Cortex of kidney (tissue), 1 donor: ENCODE measurements at places on chromosomes 1 and 21.

- no peak for DNase-seq
These were observed 24.8 kb upstream of the C1orf159 start for GRCh38 chr1:1140673-1141072.

DNA sequence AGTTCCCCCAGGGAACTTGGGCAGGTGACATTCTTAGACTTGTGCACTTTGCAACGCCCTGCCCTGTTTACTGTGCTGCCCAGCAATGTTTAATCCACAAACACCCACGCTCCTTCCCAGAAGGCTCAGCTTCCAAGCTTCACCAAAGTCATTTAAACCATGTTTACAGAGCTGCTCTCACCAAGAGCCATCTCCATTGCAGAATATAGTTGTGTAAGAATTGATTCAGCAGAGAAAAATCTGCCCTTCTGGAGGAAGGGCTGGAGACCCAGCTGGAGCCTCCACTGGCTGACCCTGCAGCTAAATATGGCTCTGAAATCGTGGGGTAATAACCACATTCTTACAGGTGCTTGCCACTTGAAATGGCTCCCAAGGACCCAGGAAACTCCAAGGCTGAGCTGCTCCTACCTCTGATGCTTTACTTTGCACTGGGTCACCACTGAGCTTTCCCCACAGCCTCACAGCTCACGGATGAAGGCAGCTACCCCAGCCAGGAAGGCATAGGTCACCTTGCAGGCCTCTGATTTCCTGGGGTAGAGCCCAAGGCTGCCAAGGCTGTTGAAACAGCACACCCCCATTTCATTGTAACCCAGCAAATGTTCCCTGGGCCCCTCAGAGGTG, 8.7 kb downstream of the CAPN2 start:
- DNase-seq: no peak

- DNase-seq: no peak
These were observed 37.9 kb upstream of the AHCTF1 start for GRCh38 chr1:246969621-246970020.

DNA sequence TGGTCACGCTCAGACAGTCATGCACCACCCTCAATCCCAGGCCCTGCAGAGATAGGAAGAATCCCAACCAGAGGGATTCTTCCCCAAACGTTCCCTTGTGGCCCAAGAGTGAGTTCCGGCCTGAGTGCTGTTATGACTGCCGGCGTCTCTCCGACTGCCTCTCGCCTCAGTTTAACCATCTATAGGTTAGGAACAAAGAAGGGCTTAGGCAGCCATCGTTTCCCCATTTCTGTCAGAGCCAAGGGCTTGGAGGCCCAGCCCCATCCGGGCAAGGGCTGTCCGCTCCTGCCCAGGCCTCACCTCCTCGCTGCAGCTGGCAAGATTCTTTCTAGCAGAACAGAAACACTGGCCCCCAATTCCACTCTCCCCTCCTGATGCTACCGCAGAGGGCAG, 58.7 kb downstream of the STUM start:
- no peak for DNase-seq

- DNase-seq: no peak
These were observed 106.5 kb downstream of the RGS7 start for GRCh38 chr1:241250465-241250864.

GRCh38 chr1:210692796-210693195, 364.1 kb downstream of the HHAT start:
- no peak for DNase-seq

- no peak for DNase-seq
These were observed 329.7 kb upstream of the USP24 start for GRCh38 chr1:55544826-55545225.

- DNase-seq: no peak
These were observed 2.1 kb downstream of the LINGO4 start for GRCh38 chr1:151803164-151803563.

DNA sequence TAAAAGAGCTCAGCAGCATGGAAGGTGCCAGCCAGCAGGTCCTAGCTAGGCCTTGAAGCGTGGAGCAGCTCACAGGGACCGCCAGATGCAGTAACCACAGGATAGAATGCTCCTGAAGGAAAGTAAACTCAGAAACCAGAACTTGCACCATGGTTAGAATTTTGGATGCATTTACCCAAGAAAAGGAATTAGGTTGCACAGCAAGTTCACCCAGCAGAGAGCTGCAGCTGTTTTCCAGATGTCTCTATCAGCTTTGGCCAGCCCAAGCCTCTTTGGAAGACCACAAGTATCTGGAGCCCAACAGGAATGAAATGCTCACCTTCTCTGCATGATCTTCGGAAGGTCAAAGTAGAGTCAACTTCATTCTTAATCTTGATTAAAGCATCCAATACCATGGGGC, 21.0 kb upstream of the ATP13A2 start:
- no peak for DNase-seq
